ENCODE measurements at places on chromosomes 4 and X. TPM values are rescaled to one million over a fixed set of nuclear protein-coding genes. Genes with fewer than 3 reads are reported as not detected.

Gene NAT8L
- polyA plus RNA-seq, result not detected

Gene NPY2R
- not detected for polyA plus RNA-seq

Gene PPEF1
- polyA plus RNA-seq, result 0.75 TPM

Gene ANKRD50
- not detected for polyA plus RNA-seq

Gene SUPT20HL1
- polyA plus RNA-seq, result not detected

Gene SSX3
- polyA plus RNA-seq, result not detected

Gene UCP1
- not detected for polyA plus RNA-seq

Gene TMEM156
- 21.5 TPM for polyA plus RNA-seq

Gene ATOH1
- polyA plus RNA-seq, result not detected

Gene CXorf58
- polyA plus RNA-seq, result not detected

Gene TLR3
- 3.8 TPM for polyA plus RNA-seq

Gene CSN1S1
- polyA plus RNA-seq, result not detected
